ENCODE measurements at places on chromosomes 5 and 9. TPM values are rescaled to one million over a fixed set of nuclear protein-coding genes. Genes with fewer than 3 reads are reported as not detected.

- no peaks in the 10 kb centered on the region for H3K36me3 ChIP-seq
- H3K4me3 ChIP-seq: no peak overlapping the region
- no peaks in the 10 kb centered on the region for H3K27me3 ChIP-seq
- no peak for DNase-seq
These were observed 354.5 kb upstream of the ZNF608 start for GRCh38 chr5:125100951-125101350.

DNA sequence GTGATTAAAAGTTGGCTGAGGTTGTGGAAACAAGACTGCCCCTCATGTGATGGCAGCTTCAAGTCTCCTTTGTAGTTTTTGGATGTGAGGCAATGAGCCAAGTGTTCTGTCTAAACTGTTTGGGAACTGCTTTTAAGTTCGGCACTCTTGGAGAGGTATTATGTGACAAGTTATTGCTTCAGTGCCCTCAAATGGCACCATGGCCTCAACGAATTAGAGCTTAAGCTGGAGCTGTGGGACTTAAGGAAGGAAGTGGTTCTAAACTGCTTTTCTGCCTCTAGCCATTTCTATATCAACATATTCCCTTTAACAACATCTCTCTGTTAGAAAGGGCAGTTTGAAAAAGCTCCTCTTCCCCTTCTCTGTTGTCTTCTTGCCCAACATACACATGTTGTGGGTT, 227.7 kb downstream of the RFK start:
- no peaks in the 10 kb centered on the region for H3K27me3 ChIP-seq
- DNase-seq: no peak
- no peak overlapping the region for H3K4me3 ChIP-seq
- H3K27ac ChIP-seq: no peak overlapping the region
- no peaks in the 10 kb centered on the region for H3K4me1 ChIP-seq
- peaks cover 9% of the 10 kb centered on the region for H3K36me3 ChIP-seq

- H3K4me3 ChIP-seq: no peak overlapping the region
- H3K36me3 ChIP-seq: no peaks in the 10 kb centered on the region
- no peaks in the 10 kb centered on the region for H3K27me3 ChIP-seq
- no peak for DNase-seq
These were observed 34.0 kb upstream of the LURAP1L start for GRCh38 chr9:12740845-12741244.

DNA sequence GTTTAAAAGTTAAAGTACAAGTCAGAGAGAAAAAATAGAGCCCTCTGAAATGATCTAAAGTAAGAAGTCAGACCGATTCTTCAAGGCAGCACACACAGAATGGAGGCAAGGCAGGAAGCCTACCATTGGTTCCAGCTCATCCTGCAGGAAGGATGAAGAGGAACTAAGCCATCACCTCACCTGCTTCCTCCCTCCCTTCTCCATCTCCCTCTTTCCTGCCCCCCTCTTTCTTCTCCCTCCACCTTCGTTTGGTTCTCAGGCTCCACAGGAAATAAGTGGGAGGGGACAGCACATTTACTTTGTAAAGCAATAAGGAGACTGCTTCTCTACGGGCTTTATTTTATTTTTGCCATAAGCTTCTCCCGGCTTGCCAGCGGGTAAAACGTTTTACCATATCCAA, 213.4 kb downstream of the TRIM32 start:
- no peak overlapping the region for H3K4me3 ChIP-seq
- no peak overlapping the region for H3K27ac ChIP-seq
- DNase-seq: no peak

- no peak overlapping the region for H3K4me3 ChIP-seq
- H3K27ac ChIP-seq: no peak overlapping the region
- H3K36me3 ChIP-seq: no peaks in the 10 kb centered on the region
These were observed 182.8 kb downstream of the SEMA5A start for GRCh38 chr5:9363026-9363425.

GRCh38 chr9:37566716-37567115, 9.5 kb downstream of the FBXO10 start:
- H3K27ac ChIP-seq: no peak overlapping the region
- peaks cover 41% of the 10 kb centered on the region for H3K36me3 ChIP-seq
- 0 out of 2 replicates have a peak, but pooled peaks cover 2% of the 10 kb centered on the region for H3K4me1 ChIP-seq
- no peak for DNase-seq

DNA sequence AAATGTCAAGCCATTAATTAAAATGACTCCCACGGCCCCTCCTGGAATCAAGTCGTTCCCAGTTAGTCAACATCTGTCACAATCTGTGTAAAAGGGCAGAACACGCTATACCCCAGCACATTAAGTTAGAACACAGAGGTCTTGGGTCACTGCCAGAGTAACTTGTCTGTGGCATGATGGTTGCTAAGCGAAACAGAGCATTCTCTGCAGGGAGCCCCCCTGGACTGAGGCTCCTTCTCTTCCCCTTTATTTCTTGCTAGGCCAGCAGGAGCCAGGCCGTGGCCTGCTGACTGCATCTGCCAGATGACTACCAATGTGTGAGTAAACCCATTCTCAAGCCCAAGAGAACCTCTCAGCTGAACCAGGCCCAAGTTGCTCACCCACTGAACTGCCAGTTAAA, 51.9 kb upstream of the ZBED3 start:
- H3K27me3 ChIP-seq: no peaks in the 10 kb centered on the region
- no peak overlapping the region for H3K4me3 ChIP-seq
- no peak for DNase-seq

- H3K4me1 ChIP-seq: no peaks in the 10 kb centered on the region
- no peak for DNase-seq
- H3K4me3 ChIP-seq: no peak overlapping the region
- no peak overlapping the region for H3K27ac ChIP-seq
- no peaks in the 10 kb centered on the region for H3K36me3 ChIP-seq
- no peaks in the 10 kb centered on the region for H3K27me3 ChIP-seq
These were observed 39.0 kb upstream of the POC5 start for GRCh38 chr5:75756211-75756610.

DNA sequence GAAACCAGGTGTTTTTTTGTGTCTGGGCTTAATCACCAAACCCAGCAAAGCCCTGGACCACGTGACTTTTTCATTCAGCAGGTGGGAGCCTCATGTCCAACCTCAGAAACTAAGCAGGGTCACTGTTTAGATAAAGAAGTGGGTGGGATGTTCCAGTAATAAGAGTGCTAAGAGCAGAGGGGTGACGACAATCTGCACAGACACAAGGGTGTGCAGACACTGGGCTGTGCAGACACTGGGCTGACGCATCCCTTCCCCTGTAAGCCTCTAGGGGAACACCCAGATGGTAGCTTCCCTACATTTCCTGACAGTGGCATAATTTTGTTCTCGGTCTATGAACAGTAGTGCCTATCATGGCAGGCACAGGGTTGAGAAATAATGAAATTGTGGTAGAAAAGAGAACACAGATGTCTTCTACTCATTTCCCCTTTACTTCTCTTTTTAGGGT, 85.1 kb downstream of the SAXO1 start:
- no peak for DNase-seq
- H3K4me3 ChIP-seq: no peak overlapping the region
- H3K4me1 ChIP-seq: no peaks in the 10 kb centered on the region
- no peaks in the 10 kb centered on the region for H3K27me3 ChIP-seq
- no peaks in the 10 kb centered on the region for H3K36me3 ChIP-seq
- no peak overlapping the region for H3K27ac ChIP-seq

DNA sequence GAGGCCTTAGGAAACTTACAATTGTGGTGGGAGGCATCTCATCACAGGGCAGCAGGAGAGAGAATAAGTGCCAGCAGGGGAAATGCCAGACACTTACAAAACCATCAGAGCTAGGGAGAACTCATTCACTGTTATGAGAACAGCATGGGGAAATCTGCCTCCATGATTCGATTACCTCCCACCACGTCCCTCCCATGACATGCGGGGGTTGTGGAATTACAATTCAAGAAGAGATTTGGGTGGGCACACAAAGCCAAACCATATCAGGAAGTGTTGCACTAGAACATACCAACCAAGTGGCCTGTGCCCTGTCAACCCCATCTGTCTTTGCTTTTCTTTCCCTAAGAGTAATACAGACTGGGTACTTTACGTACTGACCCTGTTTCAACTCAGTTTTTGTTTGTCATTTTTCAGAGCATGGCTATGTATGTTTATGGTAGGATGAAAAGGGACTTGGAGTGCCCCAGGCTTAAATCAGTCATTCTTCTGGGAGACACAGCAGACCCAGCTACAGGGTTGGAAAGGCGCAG, 58.3 kb upstream of the TGFBR1 start:
- peaks cover 32% of the 10 kb centered on the region for H3K4me1 ChIP-seq
- no peaks in the 10 kb centered on the region for H3K36me3 ChIP-seq
- no peaks in the 10 kb centered on the region for H3K27me3 ChIP-seq
- no peak overlapping the region for H3K27ac ChIP-seq

- H3K4me1 ChIP-seq: no peaks in the 10 kb centered on the region
- H3K27me3 ChIP-seq: no peaks in the 10 kb centered on the region
- DNase-seq: no peak
- H3K27ac ChIP-seq: no peak overlapping the region
These were observed 1199.8 kb downstream of the DTWD2 start for GRCh38 chr5:117788596-117788995.

DNA sequence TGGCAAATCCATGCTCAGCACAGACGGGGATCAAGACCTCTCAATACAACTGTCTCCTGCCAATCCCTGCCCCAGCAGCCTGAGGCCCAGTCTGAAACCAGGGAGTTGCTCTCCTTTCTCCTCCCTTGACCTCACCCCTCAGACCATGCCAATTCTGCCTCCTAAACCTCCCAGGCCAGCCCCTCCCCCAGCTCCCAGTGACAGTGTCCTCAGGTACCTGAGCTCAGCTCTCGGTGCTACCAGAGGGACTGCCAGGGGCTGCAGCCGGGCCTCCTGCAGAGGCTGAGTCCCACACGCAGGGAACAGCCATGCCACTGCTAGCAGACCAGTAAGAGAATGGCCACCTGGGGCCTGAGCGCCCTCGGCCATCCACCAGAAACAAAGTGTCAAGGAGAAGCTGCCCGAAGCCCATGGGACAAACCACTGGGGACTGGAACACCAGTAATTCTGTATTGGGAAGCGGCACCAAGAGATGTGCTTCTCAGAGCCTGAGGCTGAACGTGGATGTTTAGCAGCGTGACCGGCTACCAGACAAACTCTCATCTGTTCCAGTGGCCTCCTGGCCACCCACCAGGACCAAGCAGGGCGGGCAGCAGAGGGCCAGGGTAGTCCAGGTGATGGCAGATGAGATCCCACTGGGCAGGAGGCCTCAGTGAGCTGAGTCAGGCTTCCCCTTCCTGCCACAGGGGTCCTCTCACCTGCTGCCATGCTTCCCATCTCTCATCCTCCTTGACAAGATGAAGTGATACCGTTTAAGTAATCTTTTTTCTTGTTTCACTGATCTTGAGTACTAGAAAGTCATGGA, 557 bp upstream of the IL3 start:
- H3K36me3 ChIP-seq: no peaks in the 10 kb centered on the region
- no peak overlapping the region for H3K4me3 ChIP-seq
- DNase-seq: no peak
- no peak overlapping the region for H3K27ac ChIP-seq
- H3K27me3 ChIP-seq: no peaks in the 10 kb centered on the region

- H3K4me1 ChIP-seq: peaks cover 34% of the 10 kb centered on the region
- H3K36me3 ChIP-seq: peaks cover 5% of the 10 kb centered on the region
- no peak overlapping the region for H3K4me3 ChIP-seq
- H3K27me3 ChIP-seq: no peaks in the 10 kb centered on the region
- H3K27ac ChIP-seq: no peak overlapping the region
These were observed 8.0 kb upstream of the CCIN start for GRCh38 chr9:36161187-36161586.

DNA sequence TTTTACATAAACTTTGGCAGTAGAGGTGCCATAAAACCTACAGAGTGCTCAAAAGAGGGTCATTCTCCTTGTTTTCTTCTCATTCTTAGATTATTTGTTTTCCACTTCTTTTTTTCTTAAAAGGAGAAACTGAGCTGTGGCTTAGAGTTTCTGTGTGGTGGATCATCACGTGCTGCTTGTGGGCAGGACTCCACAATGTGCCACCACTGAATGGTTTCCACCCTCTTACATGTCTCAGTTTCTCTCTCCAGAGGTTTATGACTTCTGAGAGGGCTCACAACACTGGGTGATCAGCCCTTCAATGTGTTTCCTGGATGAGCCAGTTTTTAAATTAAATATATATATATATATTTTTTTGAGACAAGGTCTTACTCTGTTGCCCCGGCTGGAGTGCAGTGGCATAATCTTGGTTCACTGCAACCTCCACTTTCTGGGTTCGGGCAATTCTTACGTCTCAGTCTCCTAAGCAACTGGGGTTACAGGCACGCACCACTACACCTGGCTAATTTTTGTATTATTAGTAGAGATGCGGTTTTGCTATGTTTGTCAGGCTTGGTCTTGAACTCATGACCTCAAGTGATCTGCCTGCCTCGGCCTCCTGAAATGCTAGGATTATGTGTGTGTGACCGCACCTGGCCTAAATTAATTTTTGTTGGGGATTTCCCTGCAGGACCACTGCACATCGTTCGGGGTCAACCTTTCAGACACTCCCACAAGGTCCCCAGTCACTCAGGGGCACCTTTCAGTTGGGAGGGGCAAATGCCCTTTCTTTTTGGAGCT, 3.1 kb upstream of the UNC13B start:
- no peaks in the 10 kb centered on the region for H3K27me3 ChIP-seq
- H3K36me3 ChIP-seq: no peaks in the 10 kb centered on the region
- H3K27ac ChIP-seq: no peak overlapping the region
- H3K4me3 ChIP-seq: no peak overlapping the region
- no peak for DNase-seq
- H3K4me1 ChIP-seq: peaks cover 4% of the 10 kb centered on the region

GRCh38 chr5:154995679-154996078, 17.9 kb upstream of the KIF4B start:
- H3K4me3 ChIP-seq: no peak overlapping the region
- no peaks in the 10 kb centered on the region for H3K36me3 ChIP-seq
- no peak overlapping the region for H3K27ac ChIP-seq
- no peaks in the 10 kb centered on the region for H3K27me3 ChIP-seq
- no peak for DNase-seq

- H3K4me3 ChIP-seq: no peak overlapping the region
- H3K4me1 ChIP-seq: no peaks in the 10 kb centered on the region
- no peaks in the 10 kb centered on the region for H3K36me3 ChIP-seq
- no peaks in the 10 kb centered on the region for H3K27me3 ChIP-seq
- DNase-seq: no peak
- H3K27ac ChIP-seq: no peak overlapping the region
These were observed 67.3 kb upstream of the CDH18 start for GRCh38 chr5:20055301-20055700.

GRCh38 chr5:31853398-31854135, 214.6 kb downstream of the PDZD2 start:
- H3K27me3 ChIP-seq: peaks cover 6% of the 10 kb centered on the region
- no peaks in the 10 kb centered on the region for H3K4me1 ChIP-seq
- H3K4me3 ChIP-seq: no peak overlapping the region
- H3K27ac ChIP-seq: no peak overlapping the region

The SPATA31E1 gene
- total RNA-seq: not detected

The ST6GALNAC6 gene
- 61.5 TPM for total RNA-seq

The BSPRY gene
- total RNA-seq: 0.15 TPM

The SEMA6A gene
- total RNA-seq: 53.5 TPM

The STC2 gene
- 114 TPM for total RNA-seq

The HBEGF gene
- total RNA-seq: 6.5 TPM

The BRINP1 gene
- 44.4 TPM for total RNA-seq

The SHISAL2B gene
- not detected for total RNA-seq

The VCAN gene
- 157 TPM for total RNA-seq

The NEURL1B gene
- total RNA-seq: 17.8 TPM

Measured in SJCRH30 (cell line).